AG04450 (cell line): ENCODE measurements at places on chromosomes 2 and 18.
A peak's percentile ranks its signal among the peaks of the same experiment; 100 is the strongest.

- no peak for DNase-seq
These were observed 119.9 kb downstream of the HNMT start for GRCh38 chr2:138084206-138084605.

- no peak for DNase-seq
These were observed 35.6 kb downstream of the COPS8 start for GRCh38 chr2:237121321-237121720.

GRCh38 chr2:75089471-75089870 is 109.8 kb downstream of the TACR1 start:
- DNase-seq = no peak

- peak; percentile 23 for DNase-seq
These were observed 937 bp upstream of the LANCL1 start for GRCh38 chr2:210477496-210477895.

DNA sequence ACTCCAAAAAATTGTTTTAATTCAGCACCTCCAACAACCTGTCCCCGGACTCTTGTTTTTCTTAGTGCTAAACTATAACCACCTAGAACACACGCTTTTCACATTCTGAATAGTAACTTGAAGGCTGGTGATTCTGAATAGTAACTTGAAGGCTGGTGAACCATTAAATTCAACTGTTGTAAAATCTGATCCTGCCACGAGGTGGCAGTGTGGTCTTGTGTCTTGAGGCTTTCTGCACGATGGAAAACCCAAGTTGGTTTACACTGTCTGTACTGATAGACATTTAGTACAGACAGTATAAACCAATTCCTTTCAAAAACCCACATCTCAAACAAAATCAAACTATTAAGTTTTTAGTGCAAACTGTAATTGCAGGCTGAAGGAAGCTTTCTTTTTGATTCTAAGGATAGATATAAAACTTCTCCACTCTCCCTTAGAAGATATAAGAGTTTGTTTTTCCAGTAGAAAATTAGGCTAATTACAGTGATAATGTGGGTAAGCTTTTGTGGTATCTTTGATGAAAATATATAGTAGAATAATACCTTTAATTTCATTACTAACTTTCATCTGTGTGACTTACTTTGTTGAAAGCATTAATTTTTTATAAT is 57.6 kb downstream of the VAPA start:
- peak; percentile 42 for DNase-seq

GRCh38 chr2:231370749-231371429 is 24.6 kb upstream of the B3GNT7 start:
- DNase-seq = no peak

DNA sequence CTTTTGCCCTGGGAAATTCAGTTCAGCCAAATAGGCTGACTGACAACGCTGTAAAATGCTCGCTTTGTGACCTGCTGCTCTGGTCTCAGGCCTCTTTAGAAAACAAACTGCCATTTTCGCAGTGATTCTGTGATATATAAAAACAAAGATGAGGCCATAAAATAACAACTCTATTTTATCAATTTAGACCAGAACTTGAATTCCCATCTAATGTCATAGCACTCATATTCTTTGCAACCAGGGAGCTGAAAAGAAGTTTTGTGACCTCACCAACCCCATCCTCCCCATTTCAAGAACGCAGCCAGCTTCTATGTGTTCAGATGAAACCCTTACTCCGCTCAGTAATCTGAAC is 40.3 kb downstream of the TCF4 start:
- no peak for DNase-seq

- no peak for DNase-seq
These were observed 95.3 kb downstream of the DCC start for GRCh38 chr18:52435301-52435700.

DNA sequence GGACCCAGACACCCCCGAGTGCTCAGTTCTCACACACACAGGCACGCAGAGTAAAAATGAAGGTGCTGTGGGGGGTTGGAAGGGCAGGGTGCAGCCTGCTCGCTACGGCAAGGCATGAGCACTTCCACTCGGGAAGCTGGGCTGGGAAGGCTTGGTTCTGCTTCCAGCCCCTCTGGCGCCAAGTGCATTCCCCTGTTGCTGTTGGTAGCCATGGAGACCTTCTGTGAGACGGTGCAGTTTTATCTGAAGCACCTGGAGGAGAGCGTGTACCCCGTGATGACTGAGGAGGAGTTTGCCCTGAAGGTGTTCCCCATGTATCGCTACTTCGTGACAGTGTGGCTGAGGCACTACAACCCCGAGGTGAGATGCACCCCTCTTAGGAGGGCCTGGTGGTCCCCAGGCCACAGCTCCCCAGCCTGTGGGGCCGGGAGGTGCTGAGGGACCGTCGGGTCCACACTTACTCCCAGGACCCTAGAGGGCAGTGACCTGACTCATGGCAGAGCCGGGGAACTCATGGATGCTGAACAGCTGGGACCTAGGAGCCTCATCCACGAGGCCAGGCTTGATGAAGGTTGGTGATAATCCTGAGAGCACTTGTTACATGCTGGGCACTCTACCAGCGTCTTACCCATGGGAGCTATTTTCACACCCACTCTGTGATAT is 15.5 kb downstream of the MROH2A start:
- no peak for DNase-seq

GRCh38 chr2:169623235-169623634 is 39.1 kb downstream of the PPIG start:
- no peak for DNase-seq

- DNase-seq = no peak
These were observed 53.3 kb downstream of the TRAPPC12 start for GRCh38 chr2:3432693-3433338.

- DNase-seq = no peak
These were observed 130.7 kb downstream of the SH3RF3 start for GRCh38 chr2:109259671-109260070.

- no peak for DNase-seq
These were observed 7.4 kb upstream of the DUSP19 start for GRCh38 chr2:183070942-183071844.

DNA sequence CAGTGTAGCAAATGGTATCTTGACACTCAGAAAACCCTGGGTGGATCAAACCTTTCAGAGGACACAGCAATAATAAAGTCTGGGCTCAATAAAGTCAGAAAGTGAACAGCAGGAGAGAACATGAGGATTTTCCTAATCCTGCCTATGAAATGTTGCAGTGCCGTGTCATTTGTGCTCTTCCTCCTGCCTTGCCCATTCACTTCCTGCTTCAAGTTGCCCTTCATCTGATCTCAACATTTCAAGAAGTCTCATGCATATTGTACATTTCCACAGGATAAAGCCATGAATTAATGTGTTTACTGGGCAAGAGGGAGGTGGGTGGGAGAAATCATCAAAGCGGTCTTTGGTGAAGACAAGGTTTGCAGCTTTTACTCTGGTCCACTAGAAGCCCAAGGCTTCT is 51.1 kb upstream of the STPG4 start:
- DNase-seq = no peak

DNA sequence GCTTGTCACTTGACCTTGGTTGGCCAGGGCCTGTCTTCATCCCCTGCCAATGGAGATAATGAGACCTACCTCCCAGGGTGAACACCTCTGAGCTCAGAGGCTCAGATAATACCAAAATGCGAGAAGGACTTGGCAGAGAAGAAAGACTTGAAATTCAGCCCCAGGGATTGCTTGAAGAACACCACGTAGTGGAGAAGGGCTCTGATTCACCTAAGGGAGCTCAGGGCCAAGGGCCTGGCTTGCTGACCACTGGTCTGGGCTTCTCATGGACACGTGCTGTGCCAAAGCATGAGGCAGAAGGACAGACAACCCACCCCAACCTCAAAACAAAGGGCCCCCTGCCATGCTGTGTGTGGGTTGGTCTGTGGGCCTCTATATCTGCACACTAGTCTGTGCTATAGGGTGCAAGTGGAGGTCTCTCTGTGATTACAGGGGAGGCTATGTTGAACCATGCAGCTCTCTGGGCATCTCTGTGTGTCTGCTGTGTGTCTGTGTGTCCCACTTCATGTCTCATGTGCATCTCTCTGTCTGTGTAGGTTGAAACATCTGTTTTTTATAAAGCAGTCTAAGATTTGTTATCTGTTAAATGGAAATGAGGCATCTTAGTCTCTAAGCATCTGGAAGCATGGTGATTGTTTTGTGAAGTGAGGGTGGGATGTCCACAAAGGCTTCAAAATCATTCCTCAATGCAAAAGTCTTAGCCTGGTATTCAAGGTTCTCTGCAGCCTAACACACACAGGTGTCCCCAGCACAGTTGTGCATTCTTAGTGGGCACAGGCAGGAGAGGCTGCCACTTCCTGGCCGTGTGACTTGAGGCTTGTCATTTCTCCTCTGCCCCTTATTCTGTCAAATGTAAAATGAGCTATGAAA is 61.0 kb upstream of the EPAS1 start:
- no peak for DNase-seq

- DNase-seq = no peak
These were observed 123.5 kb upstream of the MYCN start for GRCh38 chr2:15816674-15817406.

GRCh38 chr2:64165706-64166105 is 21.5 kb upstream of the PELI1 start:
- peak; percentile 48 for DNase-seq

DNA sequence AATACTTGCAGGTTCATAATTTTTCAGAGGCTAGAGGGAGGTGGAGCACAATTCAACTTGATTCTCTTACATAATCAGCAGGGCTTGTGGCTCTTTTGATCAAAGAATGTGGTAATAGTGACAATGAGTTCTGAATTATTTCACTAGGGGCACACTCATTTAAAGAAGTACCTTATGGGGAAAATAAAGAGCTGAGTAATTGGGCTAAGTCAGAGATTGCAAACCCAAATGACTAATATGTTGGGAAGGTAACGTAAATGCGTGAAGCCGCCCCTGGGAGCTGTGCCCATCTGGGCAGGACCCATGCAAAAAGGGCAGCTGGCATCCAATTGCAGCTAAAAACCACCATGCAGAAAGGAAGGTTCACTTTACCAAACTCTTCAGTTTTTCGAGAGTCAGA is 35.3 kb downstream of the NCKAP5 start:
- no peak for DNase-seq

DNA sequence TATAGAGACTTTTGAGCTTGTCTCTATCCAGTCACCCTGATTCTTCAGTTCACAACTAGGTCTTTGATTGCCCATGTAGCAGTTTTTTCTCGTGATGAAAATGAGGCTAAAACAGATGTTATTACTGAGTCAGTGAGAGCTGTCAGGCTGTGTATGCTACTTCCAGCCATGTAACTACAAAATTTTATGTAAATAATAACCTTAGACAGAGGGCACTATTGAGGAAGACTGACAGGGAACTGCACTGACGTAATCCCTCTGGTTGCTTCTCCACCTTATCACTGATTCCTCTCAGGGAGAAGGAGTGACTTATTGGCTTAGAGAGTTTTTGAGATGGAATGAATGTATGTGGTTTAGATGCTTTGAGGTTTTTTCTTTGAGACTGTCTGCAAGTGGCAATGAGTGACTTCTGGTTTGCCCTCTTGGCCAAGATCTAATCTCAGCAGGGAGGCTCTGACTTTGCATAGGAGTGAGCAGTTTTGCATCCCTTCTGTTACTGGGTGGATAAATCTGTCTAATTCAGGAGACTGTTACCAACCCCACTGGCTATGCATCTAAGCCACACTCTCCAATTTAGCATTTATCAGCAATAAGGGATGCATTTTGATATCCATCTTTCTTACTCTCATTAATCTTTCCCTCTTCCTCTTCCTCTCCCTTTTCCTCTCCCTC is 555.2 kb upstream of the FANCL start:
- DNase-seq = no peak

- DNase-seq = no peak
These were observed 40.2 kb upstream of the LAMA1 start for GRCh38 chr18:7157760-7158159.

DNA sequence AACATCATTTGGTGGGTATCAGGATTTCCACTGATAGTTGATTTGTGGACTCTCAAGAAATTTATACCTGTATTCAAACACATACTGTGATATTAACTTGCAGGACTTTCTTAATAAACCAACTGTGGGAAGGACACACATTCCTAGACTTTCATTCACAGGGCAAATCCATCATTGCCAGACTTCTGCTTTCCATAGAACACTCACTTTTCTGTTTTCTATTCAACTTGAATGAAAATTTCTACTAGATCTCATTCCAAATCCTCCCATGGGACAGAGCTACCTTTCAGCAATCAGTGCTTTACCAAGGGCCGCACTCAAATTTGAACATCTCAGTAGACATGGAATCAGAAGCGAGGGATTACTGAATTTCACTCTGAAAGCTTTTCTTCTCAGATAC is 612.5 kb downstream of the IRS1 start:
- no peak for DNase-seq

DNA sequence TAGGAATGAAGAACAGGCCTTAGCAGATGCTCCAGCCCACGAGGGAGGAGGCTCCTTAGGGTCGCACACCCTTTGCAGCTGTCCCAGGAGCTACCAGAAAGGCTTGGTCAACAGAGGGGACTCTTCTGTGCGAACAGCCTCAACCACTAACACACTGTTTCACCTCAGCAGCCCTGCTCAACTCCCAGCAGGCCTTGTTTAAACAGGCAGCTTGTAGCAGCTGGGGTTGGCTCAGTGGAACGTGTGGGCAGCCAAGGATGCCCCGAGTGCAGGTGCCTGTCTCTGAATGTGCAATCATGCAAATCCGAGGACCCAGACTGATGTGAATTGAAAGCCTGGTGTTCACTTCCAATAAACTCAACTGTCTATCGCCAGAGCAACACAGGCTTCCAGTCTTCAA is 88.7 kb upstream of the CXCR4 start:
- no peak for DNase-seq

DNA sequence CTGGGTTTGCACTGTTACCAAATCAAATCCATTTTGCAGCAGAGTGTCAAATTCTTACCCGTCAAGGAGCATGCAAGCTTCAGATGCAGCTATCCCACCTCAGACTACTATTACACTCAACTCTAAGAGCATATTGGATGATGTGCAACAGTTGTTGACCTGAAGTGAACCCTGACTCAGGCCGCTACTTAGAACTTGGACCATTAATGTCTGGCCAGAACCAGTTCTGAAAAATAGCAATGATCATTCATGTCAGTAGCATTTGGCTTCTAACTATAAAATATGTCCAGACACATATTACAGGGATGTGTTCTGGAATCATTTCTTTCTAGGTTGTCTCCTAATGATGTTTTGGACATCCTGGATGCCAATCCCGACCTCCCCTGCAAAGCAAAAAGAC is 135.5 kb upstream of the PKDCC start:
- DNase-seq = no peak

DNA sequence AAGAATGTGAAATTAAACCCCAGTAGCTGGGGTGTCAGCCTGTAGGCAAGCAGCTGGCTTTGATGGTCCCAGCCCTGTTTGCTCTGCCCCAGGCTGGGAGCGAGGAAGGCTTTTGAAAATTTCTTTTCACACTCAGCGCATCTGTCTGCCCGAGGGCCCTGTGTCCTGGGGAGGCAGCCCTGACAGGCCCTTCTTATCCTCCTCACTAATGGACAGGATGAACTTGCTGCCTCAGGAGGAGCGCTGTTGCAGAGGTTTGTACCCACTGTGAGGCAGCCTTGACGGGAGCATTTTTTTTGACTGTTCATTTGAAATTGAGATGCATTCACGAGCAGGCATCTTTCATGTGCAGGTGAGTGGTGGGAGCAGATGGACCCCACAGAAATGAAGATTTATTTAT is 62.4 kb downstream of the SERPINB8 start:
- no peak for DNase-seq
